Naive thymus-derived CD4-positive, alpha-beta T cell (primary cell): ENCODE measurements at places on chromosomes 1 and 21. TPM values are rescaled to one million over a fixed set of nuclear protein-coding genes. Genes with fewer than 3 reads are reported as not detected.

DNA sequence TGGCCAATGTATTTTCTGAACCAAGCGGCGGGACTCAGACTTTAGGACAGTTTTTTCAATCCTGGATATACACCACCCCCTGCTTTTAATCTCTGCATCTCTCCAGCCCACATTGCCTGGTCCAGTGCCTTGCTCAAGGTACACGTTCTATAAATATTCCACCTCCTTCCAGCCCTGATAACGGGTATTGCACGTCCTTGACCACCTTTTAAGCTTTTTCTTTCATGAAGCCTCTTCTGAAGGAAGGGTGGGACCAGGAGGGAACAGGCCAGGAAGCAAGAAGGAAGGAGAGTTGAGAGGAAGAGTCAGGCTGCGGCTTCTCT lies 3.4 kb downstream of the S100A16 start:
- no peak for DNase-seq
- no peak overlapping the region for H3K4me3 ChIP-seq
- no peaks in the 10 kb centered on the region for H3K4me1 ChIP-seq
- no peaks in the 10 kb centered on the region for H3K27me3 ChIP-seq
- H3K36me3 ChIP-seq: no peaks in the 10 kb centered on the region

- DNase-seq: peak; percentile 61
- H3K36me3 ChIP-seq: no peaks in the 10 kb centered on the region
- H3K27ac ChIP-seq: no peak overlapping the region
- peak overlapping the region; percentile 0 for H3K4me3 ChIP-seq
Observed at GRCh38 chr1:169044296-169044695, 62.2 kb upstream of the ATP1B1 start.

Gene TNFRSF4
- 0.49 TPM for total RNA-seq

Gene SLAMF8
- 1.5 TPM for total RNA-seq

DNA sequence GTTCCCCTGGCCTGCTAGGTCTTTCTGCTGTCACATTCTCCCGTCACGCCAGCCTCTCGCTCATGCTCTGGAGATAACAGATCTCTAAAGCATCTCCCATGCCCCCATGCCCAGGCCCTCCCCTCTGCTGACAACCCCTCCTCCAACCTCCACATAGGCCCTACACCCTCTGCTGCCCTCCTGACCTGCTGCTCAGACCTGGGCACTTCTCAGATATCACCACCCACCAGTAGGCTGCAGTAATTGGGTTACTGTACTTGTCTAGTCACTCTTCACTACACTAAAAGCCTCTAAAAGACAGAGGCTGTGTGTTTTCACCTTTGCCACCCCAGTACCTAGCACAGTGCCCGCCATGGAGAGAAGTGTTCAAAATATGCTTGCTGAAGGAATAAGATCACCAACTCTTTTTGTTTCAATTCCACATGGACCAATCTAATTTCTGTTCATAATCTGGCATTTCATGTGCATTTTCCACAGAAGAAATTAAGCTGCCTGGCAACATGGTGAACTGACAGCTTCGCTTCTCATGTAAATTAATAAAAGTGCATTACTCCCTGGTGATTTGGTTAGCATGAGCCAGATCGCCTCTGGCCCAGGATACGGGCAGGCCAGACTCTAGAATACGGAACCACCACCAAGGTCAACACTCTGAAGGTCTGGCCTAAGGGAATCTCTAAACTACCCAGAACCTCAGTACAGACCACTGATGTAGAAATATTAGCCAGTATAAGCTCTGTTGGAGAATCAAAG lies 20.7 kb downstream of the LBR start:
- H3K27me3 ChIP-seq: no peaks in the 10 kb centered on the region
- H3K4me3 ChIP-seq: no peak overlapping the region
- H3K36me3 ChIP-seq: peaks cover 21% of the 10 kb centered on the region
- no peaks in the 10 kb centered on the region for H3K4me1 ChIP-seq
- DNase-seq: no peak
- H3K27ac ChIP-seq: no peak overlapping the region

Gene CDC42BPA
- total RNA-seq: 1.4 TPM

DNA sequence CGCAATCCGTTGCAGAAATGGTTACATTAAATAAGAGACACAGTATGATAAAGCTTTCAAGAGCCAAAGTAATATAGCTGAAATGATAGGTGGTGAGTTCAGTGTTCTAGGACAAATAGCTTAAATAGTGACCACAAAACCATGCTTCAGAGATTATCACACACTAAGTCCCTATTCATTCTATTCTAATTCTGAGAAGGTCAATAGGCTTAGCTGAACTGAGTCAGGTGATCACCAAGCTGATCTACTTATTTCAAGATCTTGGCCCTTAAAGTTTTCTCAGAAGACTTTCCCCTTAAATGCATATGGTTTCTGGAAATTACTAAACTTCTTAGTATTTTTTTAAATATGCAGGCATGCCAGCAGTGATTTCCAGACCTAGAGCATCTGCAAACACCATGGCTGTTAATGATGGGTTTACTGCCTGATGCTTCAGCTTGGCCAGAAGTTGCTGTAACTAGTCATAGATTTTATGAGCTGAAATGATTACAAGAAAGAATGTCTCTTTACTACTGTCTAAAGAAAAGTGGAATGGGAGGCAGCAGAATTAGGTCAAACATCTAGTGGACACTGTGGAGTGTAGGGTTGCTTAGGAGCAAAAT lies 242.9 kb downstream of the ST6GALNAC3 start:
- no peaks in the 10 kb centered on the region for H3K4me1 ChIP-seq
- no peak for DNase-seq
- H3K27me3 ChIP-seq: no peaks in the 10 kb centered on the region
- H3K36me3 ChIP-seq: no peaks in the 10 kb centered on the region
- H3K4me3 ChIP-seq: no peak overlapping the region
- H3K27ac ChIP-seq: no peak overlapping the region

DNA sequence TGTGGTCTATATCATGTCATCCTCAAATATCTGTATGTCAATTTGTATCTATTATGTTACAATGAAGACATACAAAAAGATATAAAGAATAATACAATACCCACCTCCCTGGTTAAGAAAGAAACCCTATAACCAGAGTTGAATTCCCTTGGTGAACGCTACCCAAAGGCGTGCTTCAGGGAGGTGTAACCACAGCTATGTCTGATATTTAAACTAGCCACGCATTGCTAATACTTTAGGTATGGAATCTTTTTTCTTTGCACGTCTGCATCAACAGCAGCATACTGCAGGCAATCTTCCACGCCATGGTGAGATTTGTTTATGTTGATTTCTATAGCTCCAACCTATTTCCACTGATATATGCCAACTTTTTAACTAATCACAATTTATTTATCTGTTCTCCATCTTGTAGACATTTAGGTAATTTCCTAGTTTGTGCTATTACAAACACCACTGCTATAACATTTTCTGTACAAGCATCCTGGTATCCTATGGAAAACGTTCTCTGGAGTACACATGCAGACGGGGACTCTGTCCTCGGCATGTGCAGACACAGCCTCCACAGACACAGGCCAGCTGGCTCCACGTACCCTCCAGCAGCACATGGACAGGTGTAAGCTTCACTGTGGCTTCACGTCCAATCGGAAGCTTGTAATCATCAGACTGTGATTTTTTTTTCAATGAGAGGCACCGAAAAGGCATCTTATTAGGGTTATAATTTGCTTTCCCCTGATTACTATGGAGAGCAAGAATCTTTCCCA lies 58.5 kb downstream of the HSF2BP start:
- H3K4me1 ChIP-seq: no peaks in the 10 kb centered on the region
- H3K27me3 ChIP-seq: no peaks in the 10 kb centered on the region
- no peak overlapping the region for H3K4me3 ChIP-seq
- H3K27ac ChIP-seq: no peak overlapping the region

DNA sequence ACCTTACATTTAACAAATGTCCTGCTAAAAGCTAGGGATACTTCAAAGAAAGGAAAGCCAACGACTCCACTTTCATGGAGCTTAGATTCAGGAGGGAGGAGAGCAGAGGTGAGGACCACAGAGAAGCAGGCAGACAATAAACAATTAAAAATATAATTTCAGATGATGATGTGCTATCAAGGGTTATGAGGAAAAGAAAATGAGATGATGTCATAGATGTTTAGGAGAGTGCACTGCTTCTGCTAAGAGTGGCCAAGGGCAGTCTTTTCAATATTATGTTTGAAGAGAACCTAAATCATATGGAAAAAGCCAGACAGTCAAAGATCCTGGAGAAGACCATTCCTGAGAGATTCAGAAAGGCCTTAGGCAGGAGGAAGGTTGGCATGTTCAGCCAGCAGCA lies 66.6 kb upstream of the HOOK1 start:
- no peaks in the 10 kb centered on the region for H3K4me1 ChIP-seq
- H3K27me3 ChIP-seq: no peaks in the 10 kb centered on the region
- no peak for DNase-seq
- no peak overlapping the region for H3K27ac ChIP-seq
- no peak overlapping the region for H3K4me3 ChIP-seq

GRCh38 chr1:178494569-178494971 lies 2.2 kb downstream of the CLEC20A start:
- no peaks in the 10 kb centered on the region for H3K27me3 ChIP-seq
- DNase-seq: no peak
- no peak overlapping the region for H3K4me3 ChIP-seq
- H3K36me3 ChIP-seq: no peaks in the 10 kb centered on the region
- H3K4me1 ChIP-seq: no peaks in the 10 kb centered on the region

DNA sequence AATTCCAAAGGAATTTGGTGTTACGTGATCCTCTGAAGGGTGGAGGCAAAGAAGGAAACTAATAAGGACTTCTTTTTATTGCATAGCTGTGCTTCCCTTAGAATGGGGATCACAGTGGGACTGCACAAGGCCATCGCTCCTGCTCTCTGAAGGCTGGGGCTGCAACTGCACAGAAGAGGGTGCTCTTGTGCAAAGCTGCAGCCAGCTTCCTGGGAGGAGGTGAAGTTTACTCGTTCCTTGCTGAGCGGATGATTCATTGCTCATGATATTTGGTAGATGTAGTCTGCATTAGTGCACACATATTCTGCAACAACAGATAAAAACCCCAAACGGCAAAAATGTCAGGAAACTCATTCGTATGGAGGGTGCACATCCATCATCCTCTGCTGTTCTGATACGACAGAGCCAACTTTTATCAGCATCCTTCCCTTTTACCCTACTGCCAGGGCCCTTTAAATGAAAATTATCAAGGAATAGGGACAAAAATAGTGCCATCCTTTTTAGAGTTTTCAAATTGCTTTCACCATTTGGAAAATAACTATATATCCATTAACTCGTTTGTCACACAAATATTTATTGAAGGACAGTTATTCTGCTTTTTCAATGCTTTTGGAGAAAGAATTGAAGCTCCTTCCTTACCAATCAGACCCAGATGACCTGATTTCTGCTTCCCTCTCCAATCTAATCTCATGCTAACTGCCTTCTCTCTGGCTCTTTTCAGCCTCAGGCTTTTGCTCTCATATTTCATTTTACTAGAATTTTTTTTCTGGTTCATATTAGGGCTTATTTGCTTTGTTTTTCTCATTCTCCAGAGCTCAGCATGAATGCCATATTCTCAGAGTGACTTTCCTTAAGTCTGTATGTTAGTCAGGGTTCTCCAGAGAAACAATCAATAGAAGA lies 263.6 kb downstream of the DUSP10 start:
- H3K27ac ChIP-seq: no peak overlapping the region
- H3K4me3 ChIP-seq: no peak overlapping the region
- H3K4me1 ChIP-seq: no peaks in the 10 kb centered on the region
- no peaks in the 10 kb centered on the region for H3K27me3 ChIP-seq
- H3K36me3 ChIP-seq: no peaks in the 10 kb centered on the region
- peak; percentile 41 for DNase-seq

DNA sequence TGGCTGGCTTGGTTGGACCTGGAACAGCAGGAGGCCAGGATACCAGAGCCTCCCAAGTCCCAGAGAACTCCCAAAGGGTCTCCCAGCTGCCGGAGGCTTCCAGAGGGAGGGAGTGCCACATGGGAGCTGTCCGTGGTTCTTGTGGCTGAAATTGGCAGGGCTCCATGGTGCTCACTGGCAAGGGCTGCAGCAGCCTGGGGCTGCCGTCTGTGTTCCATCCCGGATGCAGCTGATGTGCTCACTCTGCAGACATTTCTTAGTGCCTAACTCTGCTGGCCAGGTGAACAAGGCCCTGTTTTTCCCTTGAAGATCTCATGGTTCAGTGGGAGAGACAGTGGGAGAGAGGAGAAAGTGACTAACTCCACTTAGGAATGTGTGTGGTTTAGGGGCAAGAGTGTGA lies 261.1 kb downstream of the CAMTA1 start:
- H3K4me1 ChIP-seq: no peaks in the 10 kb centered on the region
- H3K27me3 ChIP-seq: no peaks in the 10 kb centered on the region
- no peak for DNase-seq
- H3K4me3 ChIP-seq: no peak overlapping the region
- H3K27ac ChIP-seq: no peak overlapping the region

DNA sequence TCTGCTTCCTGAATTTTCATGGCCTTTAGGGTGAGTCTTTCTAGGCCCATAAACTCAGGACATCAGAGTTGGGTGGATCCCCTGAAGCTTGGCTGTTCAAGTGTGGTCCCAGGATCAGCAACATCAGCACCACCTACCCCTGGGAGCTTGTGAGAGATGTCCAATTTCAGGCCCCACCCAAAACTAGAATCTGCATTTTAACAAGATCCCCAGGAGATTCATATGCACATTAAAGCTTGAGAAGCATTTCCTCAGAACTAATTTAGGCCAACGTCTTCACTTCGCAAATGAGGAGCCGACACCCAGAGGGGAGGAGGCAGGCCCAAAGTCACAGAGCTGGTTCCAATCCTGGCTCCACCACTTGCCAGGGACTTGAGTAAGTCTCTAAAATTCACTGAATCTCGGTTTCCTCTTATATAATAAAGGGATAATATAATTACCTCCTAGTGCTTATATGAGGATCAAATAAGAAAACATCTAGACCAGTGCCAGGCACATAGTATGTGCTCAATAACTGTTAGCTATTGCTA lies 10.3 kb upstream of the PHLDA3 start:
- no peak overlapping the region for H3K27ac ChIP-seq
- H3K4me1 ChIP-seq: peaks cover 19% of the 10 kb centered on the region
- DNase-seq: no peak
- no peaks in the 10 kb centered on the region for H3K27me3 ChIP-seq
- H3K36me3 ChIP-seq: no peaks in the 10 kb centered on the region

GRCh38 chr1:225666495-225666894 lies 13.6 kb upstream of the ENAH start:
- H3K4me3 ChIP-seq: no peak overlapping the region
- no peaks in the 10 kb centered on the region for H3K4me1 ChIP-seq
- DNase-seq: no peak
- H3K27ac ChIP-seq: no peak overlapping the region
- no peaks in the 10 kb centered on the region for H3K36me3 ChIP-seq
- H3K27me3 ChIP-seq: no peaks in the 10 kb centered on the region
